ENCODE measurements at places on chromosomes 5 and 9.

DNA sequence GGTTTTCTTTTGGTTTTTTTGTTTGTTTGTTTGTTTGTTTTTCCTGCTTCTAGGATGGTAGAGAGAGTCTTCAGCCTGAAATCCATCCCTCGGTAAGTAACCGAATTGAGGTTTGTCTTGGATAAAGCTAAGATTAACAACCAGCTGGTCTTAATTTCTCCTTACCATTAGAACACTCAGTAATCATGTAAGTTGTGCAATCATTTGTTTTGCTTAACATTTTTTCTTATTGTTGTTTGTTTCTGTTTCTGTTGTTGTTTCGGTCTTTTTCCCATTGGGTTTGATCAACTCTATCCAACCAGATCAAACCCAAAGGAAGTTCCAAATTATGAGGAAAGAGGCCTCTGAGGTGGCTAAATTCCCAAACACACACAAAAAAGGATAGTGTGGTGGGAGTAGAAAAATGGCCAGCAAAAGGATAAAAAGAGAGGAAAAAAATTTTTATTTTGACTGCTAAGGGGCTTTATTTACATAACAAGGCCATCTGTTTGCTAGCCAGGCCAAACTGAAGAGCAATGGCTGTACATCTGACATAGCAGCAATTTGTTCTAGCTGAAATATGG is 49.6 kb upstream of the ANKRD31 start:
- H3K4me3 ChIP-seq, result no peak overlapping the region
- no peak for DNase-seq

DNA sequence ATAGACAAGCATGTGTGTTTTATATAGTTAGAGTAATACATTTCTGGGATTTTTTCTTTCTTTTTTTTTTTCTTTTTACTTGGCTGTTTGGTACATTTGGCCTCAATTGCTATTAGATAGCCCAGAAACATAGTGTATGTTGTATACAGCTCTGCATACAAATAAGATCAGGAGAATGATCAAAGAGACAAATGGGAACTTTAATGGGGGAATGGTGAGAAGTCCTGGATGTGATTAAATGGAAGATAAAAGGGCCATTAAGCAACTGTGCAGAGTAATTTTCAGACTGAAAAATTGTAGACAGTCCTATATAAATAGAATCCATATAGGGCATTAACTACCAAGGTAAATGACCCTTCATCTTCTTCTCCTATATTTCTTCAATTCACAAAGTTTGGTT is 575.6 kb downstream of the EBF1 start:
- no peaks in the 10 kb centered on the region for H3K36me3 ChIP-seq
- H3K27me3 ChIP-seq, result no peaks in the 10 kb centered on the region
- peaks cover 3% of the 10 kb centered on the region for H3K4me1 ChIP-seq
- no peak overlapping the region for H3K27ac ChIP-seq

DNA sequence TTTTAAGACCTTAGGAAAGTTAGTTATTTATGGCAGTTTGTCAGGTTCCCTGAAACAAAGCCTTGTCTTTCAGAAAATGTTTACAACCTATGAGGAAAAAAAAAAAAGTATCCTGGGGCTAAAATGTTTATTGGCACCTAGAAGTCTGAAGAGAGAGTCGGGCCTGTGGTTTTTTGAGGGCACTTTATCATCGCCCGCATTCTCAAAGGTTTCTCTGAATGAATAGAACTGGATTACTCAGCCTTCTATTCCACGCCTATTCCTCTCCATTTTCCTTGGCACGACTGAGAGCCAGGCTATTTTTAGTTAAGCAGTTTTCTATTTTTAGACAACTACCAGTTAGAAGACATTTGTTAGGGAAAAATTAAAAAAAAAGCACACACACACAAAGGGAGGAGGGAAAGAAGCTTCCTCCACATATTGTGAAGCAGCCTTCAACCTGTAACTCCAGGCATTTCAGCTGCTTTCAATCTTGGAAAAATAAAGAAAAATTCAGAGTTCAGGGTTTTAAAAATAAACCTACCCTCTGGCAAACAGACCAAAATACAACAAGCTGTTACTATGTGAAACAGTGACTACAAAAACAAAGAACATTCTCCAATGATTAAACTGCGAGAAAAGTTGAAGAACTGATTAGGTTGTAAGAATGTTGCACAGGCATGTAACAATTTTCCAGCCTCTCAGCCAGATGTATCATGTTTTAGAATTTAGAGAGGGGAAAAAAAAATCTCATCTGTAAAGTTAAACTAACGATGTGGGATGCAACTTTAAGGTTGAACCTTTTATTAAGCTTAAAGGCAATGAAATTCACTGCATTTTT is 97.0 kb downstream of the MEF2C start:
- H3K4me1 ChIP-seq, result peaks cover 17% of the 10 kb centered on the region
- peaks cover 12% of the 10 kb centered on the region for H3K27me3 ChIP-seq
- DNase-seq, result peak; percentile 30

- peaks cover 3% of the 10 kb centered on the region for H3K36me3 ChIP-seq
- no peak for DNase-seq
- no peaks in the 10 kb centered on the region for H3K27me3 ChIP-seq
- peaks cover 71% of the 10 kb centered on the region for H3K4me1 ChIP-seq
These were observed 75.2 kb downstream of the F2RL2 start for GRCh38 chr5:76547891-76548524.

DNA sequence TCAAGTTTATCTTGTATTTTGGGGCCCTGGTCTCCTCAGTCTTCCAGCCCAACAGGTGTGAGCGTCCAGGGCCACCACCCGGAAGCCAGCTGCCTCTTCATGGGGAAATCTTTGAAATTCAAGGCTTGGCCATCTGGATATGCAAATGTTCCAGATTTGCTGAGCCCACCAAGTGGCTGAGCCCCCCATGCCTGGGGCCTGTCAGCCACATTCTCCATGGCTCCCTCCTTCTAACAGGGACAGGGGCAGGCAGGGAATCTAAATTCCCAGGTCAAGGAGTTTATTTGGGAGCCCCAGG is 14.2 kb upstream of the CXXC5 start:
- DNase-seq, result no peak
- H3K27ac ChIP-seq, result no peak overlapping the region
- H3K4me3 ChIP-seq, result no peak overlapping the region
- H3K27me3 ChIP-seq, result no peaks in the 10 kb centered on the region

DNA sequence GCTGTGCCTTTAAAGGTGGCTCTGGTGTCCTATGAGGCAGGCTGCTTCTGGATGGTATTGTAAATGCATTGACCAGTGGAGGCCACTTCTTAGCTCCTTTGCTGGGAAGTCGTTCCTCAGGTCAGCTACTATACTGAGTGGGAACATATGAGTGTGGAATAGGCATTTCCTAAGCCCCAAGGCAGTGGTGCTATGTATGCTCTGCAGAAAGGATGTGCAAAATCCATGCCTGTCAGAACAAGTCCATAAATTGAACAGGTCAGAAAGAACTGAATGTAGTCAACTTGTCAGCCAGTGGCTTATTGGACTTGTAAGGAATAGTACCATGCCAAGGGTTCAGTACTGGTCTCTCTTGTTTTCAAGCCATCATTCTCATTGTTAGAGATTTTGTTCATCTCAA is 216.4 kb downstream of the CDH10 start:
- no peak overlapping the region for H3K4me3 ChIP-seq
- H3K27ac ChIP-seq, result no peak overlapping the region
- no peaks in the 10 kb centered on the region for H3K27me3 ChIP-seq
- no peak for DNase-seq

DNA sequence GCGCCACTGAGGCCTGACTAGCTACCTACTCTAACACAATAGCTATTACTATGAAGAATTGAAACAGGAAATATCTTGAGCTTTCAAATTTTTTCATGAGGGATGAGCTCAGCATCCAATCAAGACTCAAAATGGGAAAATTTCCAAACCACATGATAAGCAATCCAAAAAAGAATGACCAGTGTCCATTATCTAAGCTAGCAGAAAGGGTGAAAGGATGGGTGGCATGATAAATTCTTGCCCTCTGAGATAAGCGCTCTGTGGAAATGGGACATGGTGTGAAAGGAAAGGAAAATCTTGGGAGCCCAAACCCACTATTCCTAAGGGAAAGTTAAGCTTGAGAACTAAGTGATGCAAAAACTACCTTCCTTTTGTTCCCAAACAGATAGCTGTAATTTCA is 170.2 kb upstream of the NREP start:
- H3K27ac ChIP-seq, result no peak overlapping the region
- no peaks in the 10 kb centered on the region for H3K36me3 ChIP-seq
- no peaks in the 10 kb centered on the region for H3K4me1 ChIP-seq
- peaks cover 2% of the 10 kb centered on the region for H3K27me3 ChIP-seq
- no peak for DNase-seq

DNA sequence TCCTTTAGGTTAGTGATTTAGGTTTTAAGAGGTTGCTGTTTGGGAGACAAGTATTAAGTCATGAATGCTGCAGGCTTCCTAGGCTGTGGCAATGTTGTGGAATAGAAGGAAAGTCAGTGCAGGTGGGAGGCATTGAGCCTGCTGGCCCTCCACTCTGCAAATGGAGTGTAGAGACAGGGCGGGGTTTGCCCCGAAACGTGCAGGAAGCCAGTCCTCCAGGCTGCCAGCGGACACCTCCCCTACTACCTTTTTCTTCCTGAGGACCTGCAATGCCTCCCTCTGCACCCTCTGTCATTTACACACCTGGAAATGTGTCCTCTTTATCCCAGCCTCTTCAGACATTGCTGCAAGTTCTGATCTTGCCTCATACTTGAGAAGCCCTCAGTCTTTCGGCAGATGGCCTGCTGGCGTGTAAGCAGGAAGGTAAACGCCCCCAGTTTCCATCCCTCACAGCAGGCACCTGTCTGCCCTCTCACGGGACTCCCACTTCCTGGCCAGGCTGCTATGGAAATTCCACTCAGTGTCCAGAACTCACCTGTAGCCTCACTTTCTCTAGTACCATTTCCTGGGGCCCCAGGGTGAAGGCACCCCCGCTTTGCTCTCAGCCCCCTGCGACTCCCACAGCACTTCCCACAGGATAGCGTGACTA is 81.6 kb upstream of the BOD1 start:
- H3K4me3 ChIP-seq, result no peak overlapping the region
- no peak overlapping the region for H3K27ac ChIP-seq
- H3K36me3 ChIP-seq, result no peaks in the 10 kb centered on the region
- peaks cover 10% of the 10 kb centered on the region for H3K4me1 ChIP-seq
- H3K27me3 ChIP-seq, result no peaks in the 10 kb centered on the region

GRCh38 chr9:113456235-113456634 is 7.3 kb upstream of the RGS3 start:
- no peak overlapping the region for H3K4me3 ChIP-seq
- no peaks in the 10 kb centered on the region for H3K27me3 ChIP-seq
- no peak for DNase-seq
- no peaks in the 10 kb centered on the region for H3K36me3 ChIP-seq
- no peak overlapping the region for H3K27ac ChIP-seq

DNA sequence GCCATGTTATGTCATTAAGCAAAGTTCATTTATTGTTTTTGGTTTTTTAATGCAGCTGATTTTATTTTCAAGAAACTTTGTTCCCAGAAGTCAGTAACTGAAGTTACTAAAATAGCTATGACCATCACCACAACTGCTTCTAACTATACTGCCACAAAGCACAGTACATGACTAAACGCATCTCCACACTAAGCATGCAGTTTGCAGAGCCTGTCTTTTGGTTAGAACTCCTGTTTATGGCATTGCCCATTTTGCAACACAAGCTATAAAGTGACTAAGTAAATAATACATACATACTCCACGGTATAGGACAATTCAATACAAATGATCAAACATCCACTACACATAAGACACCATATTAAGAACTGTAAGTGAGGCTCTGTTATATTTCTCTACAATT is 109.7 kb downstream of the MLLT3 start:
- H3K27me3 ChIP-seq, result no peaks in the 10 kb centered on the region
- H3K4me1 ChIP-seq, result peaks cover 73% of the 10 kb centered on the region
- DNase-seq, result no peak

GRCh38 chr5:32326216-32326772 is 13.6 kb upstream of the MTMR12 start:
- H3K27ac ChIP-seq, result no peak overlapping the region
- no peak overlapping the region for H3K4me3 ChIP-seq
- no peaks in the 10 kb centered on the region for H3K27me3 ChIP-seq
- peaks cover 2% of the 10 kb centered on the region for H3K36me3 ChIP-seq
- no peaks in the 10 kb centered on the region for H3K4me1 ChIP-seq

GRCh38 chr5:169567079-169567478 is 16.5 kb upstream of the SPDL1 start:
- H3K27ac ChIP-seq, result no peak overlapping the region
- no peak overlapping the region for H3K4me3 ChIP-seq
- peaks cover 39% of the 10 kb centered on the region for H3K27me3 ChIP-seq
- DNase-seq, result peak; percentile 17
- no peaks in the 10 kb centered on the region for H3K4me1 ChIP-seq

DNA sequence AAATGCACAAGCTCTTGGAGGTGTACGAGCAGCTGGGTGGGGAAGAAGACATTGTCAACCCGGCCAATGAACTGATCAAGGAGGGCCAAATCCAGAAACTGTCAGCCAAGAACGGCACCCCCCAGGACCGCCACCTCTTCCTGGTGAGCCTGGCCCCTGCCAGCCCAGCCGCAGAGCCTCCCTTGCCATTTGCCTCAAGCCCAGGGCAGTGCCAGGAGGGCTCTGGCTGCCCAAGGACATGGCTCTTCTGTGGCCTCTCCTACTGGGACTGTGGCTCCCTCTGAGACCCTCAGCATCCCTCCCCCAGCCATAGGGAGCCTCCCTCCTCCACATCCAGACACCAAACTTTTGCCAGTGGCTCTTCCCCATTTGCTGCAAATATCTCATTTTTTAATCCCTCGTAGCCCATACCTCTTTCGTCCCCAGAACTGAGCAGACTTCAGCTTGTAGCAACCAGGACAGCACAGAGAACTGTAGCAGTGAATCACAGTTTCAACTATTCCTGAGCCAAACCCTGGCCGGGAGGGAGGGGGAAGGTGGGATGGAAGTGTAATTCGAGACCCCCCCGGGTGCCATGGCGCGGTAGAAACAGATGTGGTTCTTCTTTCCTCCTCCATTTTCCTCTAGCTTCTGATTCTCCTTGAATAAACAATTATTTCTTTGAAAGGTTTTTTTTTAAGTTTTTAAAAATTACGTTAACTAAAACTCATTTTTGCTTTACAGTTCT is 44.5 kb upstream of the SUSD3 start:
- peaks cover 3% of the 10 kb centered on the region for H3K4me1 ChIP-seq
- peak overlapping the region; percentile 72 for H3K27ac ChIP-seq
- DNase-seq, result no peak
- peaks cover 49% of the 10 kb centered on the region for H3K36me3 ChIP-seq
- H3K4me3 ChIP-seq, result no peak overlapping the region
- H3K27me3 ChIP-seq, result no peaks in the 10 kb centered on the region

- H3K36me3 ChIP-seq, result no peaks in the 10 kb centered on the region
- H3K4me1 ChIP-seq, result no peaks in the 10 kb centered on the region
- no peak overlapping the region for H3K27ac ChIP-seq
- DNase-seq, result no peak
- peaks cover 11% of the 10 kb centered on the region for H3K27me3 ChIP-seq
These were observed 126.5 kb upstream of the PALM2AKAP2 start for GRCh38 chr9:109653470-109653869.

GRCh38 chr5:61120534-61120933 is 41.7 kb downstream of the SMIM15 start:
- peaks cover 8% of the 10 kb centered on the region for H3K36me3 ChIP-seq
- DNase-seq, result no peak
- no peak overlapping the region for H3K4me3 ChIP-seq
- H3K4me1 ChIP-seq, result no peaks in the 10 kb centered on the region
- H3K27ac ChIP-seq, result no peak overlapping the region
